ENCODE measurements at places on chromosomes 6 and 20.

DNA sequence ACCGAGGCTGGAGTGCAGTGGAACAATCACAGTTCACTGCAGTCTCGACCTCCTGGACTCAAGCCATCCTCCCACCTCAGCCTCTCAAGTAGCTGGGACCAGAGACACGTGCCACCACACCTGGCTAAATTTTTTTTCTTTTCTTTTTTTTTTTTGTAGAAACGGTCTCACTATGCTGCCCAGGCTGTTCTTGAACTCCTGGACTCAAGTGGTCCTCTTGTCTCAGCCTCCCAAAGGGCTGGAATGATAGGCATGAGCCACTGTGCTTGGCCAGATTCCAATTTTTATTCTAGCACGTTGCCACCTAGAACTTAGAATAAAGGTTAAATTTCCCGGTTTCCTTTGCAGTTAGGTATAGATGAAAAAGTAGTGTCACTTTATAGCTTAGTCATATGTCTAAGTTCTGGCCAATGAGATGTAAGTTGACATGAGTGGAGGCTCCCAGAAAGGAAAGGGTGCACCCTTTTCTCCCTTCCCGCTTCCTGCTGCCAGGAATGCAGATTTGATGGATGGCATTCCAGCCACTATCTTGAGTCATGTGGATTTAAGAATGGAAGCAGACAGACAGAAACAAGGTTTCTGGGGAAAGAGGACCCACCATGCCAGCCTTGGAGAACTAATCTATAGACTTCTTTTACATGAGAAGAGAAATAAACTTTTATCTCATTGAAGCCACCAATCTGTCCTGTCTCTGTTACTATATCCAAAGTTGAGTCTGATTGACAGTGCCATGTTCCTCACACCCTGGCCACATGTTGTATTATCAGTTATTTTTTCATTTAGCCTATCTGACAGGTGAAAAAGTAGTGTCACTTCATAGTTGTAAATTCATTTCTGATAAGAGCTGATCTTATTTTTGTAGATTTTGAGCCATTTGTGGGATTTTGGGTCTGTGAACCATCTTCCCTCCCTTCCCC is 60.6 kb upstream of the NCOA3 start:
- DNase-seq = peak; percentile 33

DNA sequence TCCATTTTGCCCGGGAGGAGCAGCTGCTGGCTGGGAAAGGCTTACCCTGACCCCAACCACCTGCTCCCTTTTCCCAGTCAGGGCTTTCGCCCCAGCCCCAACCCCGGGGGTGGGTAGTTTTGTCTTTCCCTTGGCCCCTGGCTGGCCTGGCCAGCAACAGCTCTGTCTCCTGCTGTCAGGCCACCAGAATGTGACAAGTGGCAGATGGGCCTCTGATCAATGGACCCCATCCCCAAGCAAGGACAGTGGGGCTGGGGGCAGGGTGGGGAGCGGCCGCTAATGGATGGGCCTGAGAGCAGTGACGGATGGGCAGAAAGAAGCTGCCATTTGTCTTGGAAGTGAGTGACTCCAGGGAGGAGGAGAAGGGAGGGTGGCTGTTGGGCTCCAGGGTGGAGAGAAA is 121.6 kb downstream of the DHX35 start:
- DNase-seq = no peak

DNA sequence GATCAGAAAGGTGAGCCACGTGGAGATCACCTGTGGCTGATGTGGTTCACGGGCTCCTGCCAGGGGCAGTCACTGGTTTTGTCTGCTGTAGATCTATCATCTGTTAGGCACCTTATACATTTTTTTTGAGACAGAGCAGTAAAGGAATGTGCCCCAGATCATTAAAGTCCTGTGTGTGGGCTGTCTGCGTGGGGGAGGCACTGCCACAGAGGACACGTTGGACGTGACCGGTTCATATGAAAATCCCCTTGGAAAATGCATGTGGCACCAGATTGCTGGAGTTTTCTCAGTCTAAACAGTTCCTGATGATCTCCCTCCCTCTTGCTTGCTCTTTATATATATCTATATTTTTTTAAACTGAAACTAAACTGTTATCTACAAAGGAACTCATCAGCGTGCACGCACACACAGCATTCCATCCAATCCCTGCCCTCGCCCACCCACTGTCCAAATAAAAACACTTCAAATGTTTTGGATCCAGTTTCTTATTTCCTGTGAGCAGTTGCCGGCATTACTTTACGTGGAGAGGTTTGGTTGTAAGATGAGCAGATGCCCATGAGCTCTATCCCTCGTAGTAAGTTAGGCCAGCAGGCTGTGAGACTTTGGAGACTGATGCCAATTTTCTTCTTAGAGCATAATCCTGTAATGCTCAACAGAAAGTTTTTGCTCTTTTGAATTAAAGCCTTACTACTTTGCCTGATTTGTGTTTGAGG is 161.6 kb upstream of the EXOC2 start:
- DNase-seq = no peak

DNA sequence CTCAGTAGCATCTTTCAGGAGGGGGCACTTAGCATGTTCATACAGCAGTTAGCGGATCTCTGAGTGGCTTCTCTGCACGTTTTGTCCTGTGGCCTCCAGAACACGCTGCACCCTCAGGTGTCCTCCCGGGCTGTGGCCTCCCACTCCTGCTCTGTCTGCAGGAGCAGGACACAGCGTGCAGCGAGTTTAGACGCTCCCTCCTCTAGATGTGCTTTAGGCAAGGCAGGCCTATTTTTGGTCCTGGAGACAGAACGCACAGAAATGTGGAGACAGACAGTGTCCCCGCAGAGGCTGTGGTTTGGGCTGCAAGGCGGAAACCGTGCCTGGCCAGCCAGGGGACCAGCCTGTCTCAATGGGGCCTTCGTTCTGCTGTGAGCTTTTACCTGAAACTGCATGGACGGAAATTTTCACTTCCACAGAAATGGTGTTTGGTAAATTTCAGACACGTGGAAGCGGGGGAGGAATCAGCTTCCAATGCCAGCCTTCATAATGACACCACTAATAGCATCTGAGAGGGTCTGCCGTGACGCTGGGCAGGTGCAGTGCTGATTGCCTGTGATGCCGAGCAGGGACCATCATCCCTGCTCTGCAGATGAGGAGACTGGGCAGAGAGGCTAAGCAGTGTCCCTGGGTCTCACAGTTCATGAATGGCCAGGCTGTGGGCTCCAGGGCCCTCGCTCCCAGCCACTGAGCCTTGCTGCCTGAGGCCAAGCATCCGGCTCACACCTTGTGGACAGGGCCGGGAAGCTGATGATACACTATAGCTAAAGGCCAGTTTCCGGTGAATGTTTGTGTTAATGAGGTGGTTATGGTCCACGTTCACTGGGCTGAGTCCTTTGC is 120.9 kb downstream of the SYCP2 start:
- DNase-seq = no peak

- DNase-seq = no peak
Observed at GRCh38 chr20:62482146-62482809, 6.5 kb upstream of the GATA5 start.

DNA sequence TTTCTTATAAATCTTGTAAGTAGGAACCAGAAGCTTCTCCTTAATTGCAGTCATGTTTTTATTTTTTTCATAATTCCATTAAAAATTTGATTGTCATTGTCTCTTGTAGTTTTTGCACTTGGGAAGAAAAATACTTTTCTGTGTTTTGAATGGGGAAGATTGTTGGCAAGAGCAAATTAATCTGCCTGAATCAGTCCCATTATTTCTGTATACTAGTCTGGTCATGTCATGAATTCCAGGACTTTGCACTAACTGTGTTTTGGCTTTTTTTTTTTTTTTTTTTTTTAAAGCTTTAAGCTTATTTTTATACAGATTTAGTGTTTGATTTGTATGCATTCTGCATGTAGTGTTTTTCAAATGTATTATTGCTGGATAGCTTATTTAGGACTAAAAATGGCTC is 47.6 kb downstream of the RALGAPB start:
- no peak for DNase-seq

GRCh38 chr6:35691027-35691824 is 2.5 kb upstream of the FKBP5 start:
- DNase-seq = peak; percentile 73

DNA sequence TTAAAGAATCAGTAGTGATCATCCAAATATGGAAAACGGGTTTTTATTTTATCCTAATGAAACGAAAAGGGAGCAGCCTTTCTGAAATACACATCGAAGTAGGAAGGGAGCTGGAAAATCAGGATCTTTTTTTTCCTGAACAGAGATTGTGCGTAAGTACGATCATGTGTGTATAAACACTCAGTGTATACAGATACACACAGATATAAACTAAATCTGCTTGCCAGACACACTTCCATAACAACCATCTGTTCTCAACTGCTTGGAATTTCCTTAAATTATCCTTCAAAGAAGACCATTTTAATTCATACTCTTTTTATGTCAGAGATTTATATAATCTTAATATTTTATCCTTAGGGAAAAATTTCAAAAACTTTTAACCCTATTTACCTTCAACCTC is 110.7 kb downstream of the CHD6 start:
- peak; percentile 48 for DNase-seq

DNA sequence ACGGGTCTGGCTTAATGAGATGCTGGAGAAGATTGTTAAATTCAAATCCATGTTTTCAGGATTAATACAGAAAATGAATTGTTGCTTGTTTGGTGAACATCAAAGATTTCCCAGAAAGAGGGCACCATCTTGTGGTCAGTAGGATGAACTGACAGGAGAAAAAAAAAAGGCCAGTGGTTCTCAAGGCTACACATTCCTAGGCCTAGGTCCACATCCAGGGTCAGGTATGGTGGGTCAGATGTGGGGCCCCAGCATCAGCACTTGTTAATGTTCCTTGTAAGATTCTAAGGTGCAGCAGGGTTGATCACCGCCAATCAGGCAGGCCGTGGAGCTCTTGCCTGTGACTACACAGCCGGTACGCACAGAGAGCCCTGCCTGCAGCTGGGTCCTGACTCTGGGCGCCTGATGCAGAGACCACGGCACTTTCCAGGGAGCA is 34.0 kb upstream of the FOXO3 start:
- DNase-seq = peak; percentile 51

DNA sequence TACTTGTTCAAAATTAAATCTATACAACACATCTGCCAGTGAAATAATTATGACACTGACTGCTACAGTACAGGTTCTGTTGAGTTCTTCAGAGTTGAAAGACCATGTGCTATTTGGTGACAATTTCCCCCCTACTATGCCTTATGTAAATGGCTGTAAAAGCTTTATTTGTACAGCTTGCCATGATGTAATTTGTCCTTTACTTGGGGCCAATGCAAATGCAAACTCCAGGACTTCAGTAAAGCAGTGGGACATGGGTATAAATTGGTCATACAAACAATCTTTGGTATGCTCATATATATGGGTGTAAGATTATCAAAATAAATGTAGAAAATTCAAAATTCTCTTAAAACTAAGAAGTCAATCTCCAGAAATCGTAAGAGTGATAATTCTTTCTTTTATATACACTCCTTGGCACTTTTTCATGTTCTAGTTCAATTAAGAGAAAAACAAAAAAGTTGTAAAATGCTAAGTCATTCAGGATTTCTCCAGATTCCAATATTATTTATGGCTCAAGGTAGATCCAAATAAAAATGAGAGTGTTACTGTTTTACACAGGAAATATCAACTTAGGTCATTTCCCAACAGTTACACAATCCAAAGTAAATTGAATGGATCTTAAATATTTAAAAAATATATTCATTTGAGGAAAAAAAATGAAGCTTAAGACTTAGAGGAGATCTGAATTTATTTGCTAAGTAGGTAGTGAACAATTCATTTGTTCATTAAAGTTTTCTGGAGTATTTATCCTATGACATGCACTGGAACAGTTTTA is 1310.5 kb upstream of the CITED2 start:
- DNase-seq = no peak

DNA sequence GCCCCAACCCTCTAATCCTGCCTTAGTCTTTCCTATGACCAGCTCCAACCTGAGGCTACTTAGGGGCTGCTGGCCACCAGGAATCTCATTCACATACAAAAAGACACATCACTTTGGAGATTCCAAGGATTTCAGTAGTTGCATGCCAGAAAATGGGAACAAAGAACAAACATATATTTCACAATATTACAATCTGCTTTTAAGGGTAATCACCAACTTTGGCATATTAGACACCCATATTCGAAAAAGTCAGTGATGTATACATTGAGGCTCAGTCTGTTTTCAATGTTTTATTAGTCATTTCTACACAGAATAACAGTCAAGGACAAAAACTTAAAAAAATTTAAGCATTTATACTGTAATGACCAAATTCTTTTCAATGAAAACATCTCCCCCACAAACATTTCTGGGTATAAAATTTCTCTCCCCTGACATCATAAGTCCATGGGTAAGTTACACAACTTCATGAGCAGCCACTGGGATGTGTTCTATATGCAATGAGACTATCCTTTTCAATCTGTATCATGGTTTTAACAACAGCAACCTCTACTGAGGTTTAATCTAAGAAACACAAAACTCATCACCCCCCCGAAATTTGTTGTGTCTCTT is 103.5 kb downstream of the MAP7 start:
- no peak for DNase-seq

DNA sequence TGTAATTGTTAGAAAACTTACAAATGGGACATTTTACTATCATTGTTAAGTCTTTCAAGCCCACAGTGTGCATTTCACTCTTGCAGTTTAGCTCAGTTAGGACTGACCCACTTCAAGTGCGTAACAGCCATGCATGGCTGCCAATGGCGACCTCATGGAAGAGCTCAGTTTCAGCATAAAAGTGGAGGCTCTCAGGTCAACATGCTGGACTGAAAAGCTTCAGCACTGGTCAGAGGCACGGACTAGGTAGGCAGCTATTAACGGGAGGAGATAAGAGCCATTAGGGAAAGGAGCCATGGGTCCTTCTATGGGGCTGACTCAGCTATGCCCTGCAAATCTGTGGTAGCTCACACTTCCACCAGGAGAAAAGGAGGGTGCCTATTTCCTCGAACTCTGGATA is 101.8 kb downstream of the TTLL2 start:
- DNase-seq = peak; percentile 13

DNA sequence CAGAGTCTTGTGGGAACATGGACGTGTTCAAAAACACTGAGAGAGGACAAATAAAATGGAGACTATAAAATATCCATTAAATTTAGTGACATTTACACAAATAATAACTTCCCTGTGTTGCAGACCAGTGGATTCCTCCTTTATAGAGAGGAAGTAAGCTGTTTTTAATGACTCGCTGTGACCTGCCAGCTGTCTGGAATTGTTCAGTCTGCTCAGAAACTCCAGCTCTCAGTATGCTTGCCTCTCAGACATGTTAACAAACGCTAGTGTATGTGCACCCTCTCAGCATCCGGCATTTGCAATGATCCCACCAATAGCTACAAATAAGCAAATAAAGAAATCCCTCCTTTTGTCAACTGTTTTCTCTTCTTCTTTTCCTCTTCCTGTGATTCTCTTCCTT is 158.0 kb upstream of the TCF21 start:
- peak; percentile 19 for DNase-seq

- DNase-seq = peak; percentile 55
Observed at GRCh38 chr6:21791581-21791980, 198.0 kb downstream of the SOX4 start.

GRCh38 chr6:36132246-36132895 is 2.1 kb downstream of the MAPK13 start:
- no peak for DNase-seq

- DNase-seq = no peak
Observed at GRCh38 chr6:30840935-30841643, 43.2 kb upstream of the DDR1 start.
